ENCODE measurements at places on chromosomes 5 and 9.

DNA sequence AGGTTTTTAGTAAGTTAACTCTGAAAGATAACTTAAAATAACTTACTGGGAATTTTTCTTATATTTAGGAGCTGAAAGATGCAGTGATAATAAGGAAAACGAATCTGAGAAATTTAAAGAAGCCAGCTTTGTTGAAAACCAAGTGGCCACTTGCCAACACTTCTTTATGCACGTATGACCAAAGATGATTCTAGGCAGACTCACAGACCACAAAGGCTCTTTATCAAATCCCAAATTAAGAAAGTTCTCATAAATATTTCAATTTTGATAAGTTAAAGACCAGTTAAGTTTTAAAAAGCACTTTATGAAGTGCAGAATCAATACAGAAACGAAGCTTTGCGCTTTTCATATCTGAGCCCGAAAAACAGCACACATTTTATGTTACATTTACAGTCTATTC, 1.5 kb downstream of the AFF4 start:
- DNase-seq = no peak

GRCh38 chr5:75439276-75439675, 72.2 kb downstream of the CERT1 start:
- DNase-seq = no peak

DNA sequence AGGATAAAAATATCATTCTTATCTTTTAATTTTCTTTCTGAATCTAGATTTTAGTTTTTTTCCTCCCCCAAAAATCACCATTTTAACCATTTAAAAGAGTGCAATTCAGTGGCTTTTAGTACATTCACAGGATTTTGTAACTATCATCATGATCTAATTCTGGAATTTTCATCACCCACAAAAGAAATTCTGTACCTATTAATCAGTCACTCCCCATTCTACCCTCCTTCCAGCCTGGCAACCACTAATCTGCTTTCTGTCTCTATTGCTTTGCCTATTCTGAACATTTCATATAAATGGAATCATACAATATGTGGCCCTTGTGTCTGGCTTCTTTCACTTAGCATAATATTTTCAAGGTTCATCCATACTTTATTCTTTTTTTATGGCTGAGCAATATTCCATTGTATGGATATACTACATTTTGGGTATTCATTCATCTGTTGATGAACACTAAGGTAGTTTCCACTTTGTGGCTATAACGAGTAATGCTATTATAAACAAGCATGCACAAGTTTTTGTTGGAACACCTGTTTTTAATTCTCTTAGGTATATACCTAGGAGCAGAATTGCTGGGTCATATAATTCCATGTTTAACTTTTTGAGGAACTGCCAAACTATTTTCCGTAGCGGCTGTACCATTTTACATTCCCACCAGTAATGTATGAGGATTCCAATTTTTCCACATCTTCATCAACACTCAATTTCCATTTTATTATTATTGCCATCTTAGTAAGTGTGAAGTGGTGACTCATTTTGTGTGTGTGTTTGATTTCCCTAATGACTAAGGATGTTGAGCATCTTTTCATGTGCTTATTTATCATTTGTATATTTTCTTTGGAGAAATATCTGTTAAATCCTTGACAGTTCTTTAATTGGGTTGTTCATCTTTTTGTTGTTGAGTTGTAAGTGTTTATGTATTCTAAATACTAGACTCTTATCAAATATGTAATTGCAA, 340.3 kb downstream of the CWC27 start:
- no peak for DNase-seq

DNA sequence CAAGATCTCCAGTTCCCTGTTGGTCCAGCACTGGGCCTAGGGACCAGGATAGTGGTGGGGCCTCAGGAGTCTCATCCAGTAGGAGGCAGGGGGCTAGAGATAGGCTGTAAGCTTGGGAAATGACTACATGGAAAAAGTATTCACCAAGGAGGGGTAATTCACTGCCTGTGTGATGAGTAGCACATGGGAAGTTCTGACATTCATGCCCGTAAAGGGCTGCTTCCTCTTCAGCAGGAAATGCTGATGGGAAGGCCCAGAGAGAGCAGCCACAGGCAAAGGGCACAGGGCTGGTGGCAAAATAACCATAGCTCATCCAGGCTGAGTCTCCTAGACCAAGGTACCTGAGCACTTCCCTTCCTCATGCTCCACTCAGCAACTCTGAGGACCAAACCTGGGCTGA, 23.1 kb upstream of the FRRS1L start:
- no peak for DNase-seq

DNA sequence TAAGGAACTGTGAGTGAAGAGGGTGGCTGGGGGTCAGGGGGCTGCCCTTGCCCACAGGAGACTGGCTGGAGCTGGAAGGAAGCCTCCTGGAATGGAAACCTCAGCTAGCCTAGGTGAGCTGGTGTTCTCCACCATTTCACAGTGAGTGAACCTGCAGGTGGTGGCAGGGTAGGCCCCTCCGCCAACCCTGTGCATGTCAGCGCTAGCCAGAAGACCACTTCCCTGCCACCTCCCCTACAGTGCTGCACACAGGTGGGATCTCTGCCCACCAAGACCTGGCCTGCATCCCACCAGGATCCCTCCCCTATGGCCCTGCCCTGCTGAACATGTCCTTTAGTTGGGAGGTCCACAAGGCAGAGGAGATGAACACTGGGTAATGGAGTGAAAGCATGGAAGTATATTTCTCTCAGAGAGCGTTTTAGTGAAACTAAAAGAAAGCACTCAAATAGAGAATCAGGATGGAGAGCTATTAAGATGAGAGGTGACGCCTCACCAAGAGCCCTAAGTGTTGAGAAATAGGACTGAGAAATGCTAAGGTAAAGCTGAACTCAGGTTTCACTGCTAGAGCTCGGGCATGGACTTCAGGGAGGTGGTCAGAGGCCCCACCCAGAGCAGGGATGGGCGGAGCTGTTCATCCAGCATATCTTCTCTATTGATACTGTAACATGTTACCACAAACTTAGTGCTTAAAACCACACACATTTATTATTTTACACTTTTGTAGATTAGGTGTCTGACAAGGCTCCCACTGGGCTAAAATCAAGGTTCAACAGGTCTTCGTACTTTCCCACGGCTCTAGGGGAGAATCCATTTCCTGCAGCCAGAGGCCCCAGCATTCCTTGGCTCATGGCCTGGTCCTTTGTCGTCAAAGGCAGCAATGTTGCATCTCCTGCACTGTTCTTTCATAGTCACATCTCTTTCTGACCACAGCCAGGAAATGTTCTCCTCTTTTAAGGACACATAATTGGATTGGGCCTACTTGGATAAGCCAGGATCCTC, 83.2 kb downstream of the DIRAS2 start:
- no peak for DNase-seq

GRCh38 chr5:32047056-32047455, 127.1 kb downstream of the GOLPH3 start:
- DNase-seq = no peak

DNA sequence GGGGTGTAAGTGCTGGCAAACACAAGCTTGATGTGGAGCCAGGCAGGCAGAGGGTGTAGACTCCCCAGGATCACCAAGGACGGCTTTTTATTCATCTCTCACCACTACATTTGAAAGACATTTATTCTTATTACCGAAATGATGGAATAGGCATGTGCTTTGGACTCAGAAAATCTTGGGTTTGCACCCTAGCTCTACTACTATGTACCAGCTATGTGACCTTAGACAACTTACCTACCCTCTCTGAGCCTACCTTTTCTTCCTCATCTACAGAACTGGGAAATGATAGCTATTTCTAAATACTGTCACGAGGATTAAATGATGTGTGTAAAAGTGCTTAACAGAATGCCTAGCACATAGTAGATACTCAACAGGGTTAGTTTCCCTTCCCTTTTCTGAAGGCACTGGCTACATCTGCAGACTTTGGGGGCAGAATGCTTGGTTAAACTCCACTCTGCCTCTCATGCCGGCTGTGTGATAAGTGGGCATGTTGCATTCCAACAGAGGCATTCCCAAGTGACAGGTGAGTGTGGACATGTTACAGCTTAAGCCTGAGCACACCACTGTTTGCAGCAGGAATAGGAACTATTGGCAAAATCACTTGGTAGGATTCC, 94.8 kb downstream of the SLC1A3 start:
- DNase-seq = no peak

GRCh38 chr5:59569608-59570334, 323.8 kb downstream of the PDE4D start:
- no peak for DNase-seq

DNA sequence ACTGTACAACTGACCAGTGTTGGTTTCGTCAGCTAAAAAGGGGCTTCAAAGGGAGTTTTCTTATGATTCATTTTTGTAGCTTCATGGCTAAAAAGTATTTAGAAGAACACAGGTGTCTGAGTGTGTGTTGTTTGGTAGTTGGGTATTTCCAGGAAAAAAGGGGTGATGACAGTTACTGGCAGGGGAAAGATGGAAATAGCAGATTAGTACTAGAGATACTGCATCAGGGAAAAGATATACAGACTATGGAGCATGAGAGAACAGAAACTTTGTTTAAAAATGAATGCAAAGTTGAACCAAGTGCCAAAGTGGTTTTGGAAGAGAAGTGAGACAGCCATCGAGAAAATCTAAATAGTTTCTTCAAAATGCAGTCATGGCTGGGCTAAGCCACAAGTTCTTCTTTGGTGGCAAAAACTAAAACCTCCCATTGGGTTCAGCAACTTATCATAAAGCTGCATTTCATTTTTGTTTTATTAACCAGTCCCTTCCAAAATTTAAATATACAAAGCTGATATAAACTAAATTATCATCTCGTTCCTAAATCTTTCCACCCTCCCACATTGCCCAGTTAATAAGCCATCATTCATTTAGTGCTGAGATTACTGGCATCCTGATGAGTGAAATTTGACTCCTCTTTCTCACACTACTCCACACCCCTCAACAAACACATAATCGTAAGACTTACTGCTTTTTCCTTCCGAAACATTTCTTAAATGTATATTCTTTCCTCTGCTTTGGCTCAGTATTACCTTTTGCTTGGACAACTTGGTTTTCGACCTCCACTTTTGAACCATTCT, 33.5 kb downstream of the ELL2 start:
- DNase-seq = no peak

GRCh38 chr5:154648706-154649105, 106.5 kb upstream of the LARP1 start:
- no peak for DNase-seq

- no peak for DNase-seq
Measured at GRCh38 chr5:138949988-138950387, 74.9 kb upstream of the LRRTM2 start.

GRCh38 chr9:127751269-127752054, 16.4 kb upstream of the TOR2A start:
- DNase-seq = no peak

GRCh38 chr5:65034813-65035209, 266.1 kb downstream of the CWC27 start:
- DNase-seq = no peak

DNA sequence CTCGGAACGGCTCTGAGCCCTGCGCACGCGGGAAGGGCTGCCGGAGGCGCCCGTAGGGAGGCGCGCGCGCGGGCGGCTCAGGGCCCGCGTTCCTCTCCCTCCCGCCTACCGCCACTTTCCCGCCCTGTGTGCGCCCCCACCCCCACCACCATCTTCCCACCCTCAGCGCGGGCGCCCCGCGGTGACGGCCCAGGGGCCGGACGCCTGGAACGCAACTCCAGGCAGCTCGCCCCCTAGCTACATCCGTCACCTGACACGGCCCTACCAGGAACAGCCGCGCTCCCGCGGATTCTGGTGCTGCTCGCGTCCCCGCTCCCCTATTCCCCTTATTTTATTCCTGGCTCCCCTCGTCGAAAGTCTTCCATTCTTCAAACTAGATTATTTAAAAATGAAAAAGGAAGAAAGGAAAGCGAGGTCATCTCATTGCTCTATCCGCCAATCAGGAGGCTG, at the start of gene CDKN2B-AS1:
Gene CDKN2B-AS1, plus strand, starts transcription at position 236 of the 450 bp plus-strand sequence.
- DNase-seq = peak; percentile 60

DNA sequence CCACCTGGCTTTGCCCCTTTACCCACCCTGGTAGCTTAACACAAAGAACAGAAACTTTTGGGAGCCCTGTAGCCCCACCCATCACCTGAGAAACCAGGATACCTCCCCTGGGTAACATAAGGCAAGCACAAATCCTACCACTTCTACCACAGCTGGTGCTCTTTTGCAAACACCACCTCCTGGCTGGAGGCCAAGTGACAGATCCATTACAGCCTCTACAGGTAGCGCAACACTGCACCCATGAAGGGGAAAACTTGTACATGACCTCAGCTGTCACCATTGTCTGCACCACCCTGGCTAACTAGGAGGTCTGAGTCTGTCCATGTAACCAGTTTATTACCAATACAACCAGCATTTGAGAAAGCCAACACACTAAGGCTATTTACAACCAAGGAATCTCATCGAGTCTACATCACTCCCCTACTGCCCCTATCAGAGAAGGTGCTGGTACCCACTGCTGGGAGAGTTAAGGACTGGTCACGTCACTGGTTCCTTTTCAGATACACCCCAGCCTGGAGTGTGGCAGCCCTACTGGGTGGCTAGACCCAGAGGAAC, 128.6 kb downstream of the PJA2 start:
- DNase-seq = no peak

GRCh38 chr5:180540050-180540694, 46.0 kb downstream of the CNOT6 start:
- DNase-seq = no peak

- DNase-seq = peak; percentile 84
Measured at GRCh38 chr9:136728080-136728547, 14.6 kb downstream of the LCN10 start.

DNA sequence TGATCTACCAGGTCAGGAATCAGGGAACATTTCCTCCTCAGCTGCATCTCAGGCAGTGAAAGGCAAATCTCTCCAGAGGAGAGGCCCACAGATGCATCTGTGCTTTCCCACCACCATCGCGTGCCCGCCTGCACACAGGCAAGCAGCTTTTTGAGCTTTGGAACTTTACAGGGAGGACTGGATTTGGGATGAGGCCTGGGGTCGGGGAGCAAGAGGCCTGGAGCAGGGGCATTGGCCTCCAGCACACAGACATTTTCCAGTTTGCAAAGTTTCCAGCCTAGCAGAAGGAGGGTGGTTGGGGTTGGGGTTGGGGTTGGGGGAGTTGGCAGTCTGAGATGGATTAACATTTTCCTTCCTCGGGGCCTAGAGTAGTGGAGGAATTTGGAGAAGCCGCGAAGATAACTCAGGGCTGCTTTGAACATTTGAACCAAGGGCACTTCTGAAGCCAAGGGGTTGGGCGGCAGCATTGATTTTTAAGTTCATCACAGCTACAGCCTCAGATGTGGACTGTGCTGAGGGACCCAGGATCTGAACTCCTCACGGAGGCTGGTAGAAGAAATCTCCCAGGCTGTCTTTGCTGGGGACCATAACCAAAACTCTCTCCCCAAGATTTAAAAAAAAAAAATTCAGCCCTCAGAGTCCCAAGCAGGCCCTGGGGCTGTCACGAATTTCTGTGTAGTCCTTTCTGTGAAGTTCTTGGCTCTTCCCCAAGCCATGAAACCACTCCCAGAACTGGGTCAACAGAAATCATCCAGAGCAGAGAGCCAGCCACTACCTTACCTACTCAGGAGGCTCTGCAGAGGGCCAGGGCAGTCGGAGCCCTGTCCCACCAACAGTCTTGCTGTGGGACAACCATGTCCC, 25.6 kb downstream of the C5orf15 start:
- no peak for DNase-seq

DNA sequence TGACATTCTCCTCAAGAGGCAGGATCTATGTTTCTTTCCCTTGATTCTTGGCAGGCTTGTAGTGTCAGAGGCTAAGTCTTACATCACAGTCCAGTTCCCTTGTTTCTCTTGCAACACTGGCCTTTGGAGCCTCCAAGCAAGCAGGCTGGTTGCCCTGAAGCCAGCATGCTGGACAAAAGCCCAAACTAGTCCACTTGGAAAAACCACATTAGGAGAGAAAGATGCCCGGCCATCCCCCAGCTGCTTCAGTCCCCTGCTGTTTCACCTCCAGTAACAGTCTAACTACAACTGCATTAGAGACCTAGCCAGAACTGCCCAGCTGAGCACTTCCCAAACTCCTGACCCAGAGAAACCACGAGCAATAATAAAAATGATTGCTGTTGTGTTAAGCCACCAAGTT, 87.6 kb downstream of the ADAMTS6 start:
- DNase-seq = peak; percentile 52

Data from T1000 (cell line).